Cardiac fibroblast (primary cell): ENCODE measurements at places on chromosomes 7 and 10.

DNA sequence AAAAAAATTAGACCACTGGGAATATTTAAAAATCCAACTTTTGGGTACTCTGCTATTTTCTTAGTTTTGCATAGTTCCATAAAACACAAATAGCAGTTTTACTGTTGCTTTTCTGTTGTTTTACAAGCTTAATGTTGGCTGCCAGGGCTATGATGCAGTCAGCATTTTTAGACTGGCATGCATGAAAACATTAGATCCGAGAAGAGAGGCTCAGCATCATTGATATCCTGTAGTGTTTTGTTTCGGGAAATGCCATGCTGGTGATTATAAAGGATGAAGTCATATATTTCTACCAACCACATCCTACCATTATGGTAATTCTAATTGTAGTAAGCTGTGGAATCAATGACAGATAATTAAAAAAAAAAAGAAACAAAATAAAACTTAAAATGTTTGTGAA is 104.6 kb downstream of the MBL2 start:
- DNase-seq, result peak; percentile 10

DNA sequence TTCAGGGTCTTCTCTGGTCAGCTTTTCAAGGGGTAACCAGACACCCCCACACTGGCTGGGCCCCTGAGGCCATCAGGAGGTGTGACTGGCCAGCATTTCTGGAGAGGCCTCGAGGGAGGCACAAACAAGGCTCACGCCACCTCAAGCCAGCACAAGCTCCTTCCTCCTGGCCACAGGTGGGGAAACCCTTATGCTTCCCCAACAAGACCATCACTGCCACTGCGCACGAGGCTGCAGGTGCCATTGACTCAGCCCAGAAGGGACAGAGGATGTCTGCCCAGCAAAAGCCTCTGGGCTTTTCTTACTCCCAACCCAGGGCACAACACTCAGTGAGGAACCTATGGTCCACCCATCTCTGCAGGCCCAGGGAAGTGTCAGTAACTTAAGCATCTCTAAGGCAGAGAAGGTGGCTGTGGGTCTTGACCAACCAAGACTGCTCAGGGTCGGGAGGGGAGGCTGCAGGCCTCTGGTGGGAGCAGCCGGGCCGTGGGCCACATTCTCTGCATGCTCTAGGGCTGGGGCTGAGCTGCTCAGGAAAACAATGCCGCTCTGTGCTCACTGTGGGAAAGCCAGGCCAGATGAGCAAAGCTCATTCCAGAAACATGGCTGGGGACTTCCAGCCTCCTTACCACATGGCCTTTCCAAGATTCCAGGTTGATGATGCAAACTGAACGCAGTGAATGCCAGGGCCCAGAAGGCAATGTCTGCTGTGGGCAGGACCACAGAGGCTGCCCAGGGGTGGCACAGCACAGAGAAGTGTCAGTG is 24.2 kb upstream of the RASSF4 start:
- DNase-seq, result peak; percentile 80

- DNase-seq, result no peak
These were observed 191.8 kb downstream of the PTPRN2 start for GRCh38 chr7:158395780-158396278.

DNA sequence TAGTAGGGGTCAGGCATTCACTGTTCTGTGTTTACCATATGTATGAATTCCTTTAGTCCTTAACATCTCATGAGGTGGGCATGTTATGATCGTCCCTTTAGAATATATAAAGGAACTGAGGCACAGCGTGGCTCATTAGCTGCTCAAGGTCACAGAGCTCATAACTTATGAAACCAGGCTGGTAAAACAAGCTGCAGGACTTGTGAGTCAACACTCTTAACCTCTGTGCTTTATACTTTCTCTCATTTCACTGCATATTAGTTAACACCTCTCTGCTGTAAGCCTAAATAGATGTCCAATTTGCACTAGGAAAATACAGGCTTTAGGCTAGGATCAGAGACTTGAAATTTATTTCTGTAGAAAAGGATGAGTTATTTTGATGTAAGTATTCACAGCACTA is 180.3 kb upstream of the HDAC9 start:
- DNase-seq, result no peak

GRCh38 chr7:91288208-91288824 is 24.1 kb downstream of the FZD1 start:
- DNase-seq, result peak; percentile 51

DNA sequence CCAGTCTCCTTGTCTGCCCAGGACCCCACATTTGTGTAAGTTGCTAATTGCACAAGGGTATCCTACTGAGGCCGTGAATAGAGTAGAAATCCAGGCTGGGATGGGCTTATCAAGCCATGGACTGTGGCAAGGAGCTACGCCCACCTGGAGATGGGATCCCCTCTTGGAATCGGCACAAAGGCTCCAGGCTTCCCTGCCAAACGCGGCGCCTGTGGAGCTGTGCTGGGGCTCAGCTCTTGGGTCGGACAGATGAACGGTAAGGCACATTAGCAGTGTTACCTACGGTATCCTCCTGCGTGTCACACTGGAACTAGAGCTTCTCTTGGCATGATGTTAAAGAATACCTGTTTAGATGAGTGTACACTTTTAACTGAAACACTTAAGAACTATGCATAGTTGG is 196.7 kb downstream of the CELF2 start:
- no peak for DNase-seq

DNA sequence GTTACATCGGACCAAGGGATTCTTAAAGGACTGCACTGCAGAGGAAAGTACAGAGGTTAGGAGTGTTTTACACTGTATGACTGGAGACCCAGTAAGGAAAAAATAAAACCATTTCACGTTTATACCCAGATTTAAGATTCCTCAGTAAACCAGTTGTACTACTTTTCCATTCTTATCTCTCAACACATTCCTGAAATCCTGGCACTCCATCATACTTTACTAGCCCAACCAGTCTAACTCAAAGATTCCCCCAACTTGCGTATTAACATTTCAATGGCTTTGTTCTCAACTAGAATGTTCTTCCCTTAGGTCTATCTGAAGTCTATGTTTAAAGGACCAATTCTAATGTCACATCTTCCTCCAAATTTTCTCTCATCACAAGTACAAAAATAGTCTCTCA is 8.0 kb downstream of the CCDC186 start:
- no peak for DNase-seq

- no peak for DNase-seq
These were observed 61.8 kb downstream of the INHBA start for GRCh38 chr7:41641011-41641664.
